ENCODE measurements at places on chromosomes 2 and 18.

DNA sequence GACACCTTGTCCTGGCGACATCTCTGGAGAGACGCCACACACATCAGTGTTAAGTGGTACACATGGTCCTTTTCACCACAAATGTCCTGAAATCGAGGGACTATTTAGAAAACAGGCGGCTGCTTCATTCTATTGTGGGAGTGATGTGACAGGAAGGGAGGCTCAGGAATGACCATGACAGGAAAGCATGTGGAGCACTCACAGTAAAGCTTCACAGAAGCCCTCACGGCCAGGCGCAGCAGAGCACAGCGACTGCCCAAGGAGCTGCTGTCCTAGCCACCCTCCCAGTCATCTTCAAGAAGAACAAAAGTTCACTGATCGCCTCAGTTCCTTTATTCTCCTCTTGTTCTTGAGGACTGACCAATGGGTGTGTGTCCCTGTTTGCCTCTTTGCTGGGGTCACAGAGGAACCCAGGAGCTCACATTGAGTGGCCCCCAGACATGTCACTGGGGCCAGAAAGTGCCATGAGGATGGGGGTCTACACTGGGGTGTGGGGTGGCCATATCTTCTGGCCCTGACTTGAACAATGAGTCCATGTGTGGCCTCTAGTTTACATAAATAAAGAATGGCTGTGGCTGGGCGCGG, 84.6 kb upstream of the RANBP2 start:
- no peak for DNase-seq

DNA sequence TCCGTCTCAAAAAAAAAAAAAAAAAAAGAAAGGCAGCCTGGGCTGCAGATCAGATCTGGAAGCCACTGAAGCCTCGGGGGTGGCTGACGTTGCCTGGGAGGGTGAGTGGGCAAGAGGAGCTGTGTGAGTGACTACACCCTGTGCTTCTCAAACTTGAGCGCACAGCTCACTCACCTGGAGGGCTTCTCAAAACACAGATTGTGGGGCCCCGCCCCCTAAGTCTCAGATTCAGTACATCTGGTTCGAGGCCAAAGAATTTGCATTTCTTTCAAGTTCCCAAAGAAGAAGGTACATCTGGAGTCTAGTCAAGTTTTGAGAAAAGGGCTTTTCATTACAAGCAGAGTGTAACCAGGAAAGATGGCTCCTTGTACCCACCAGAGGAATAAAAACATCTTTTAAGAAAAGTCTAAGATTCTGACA, 97.7 kb upstream of the CAB39 start:
- no peak for DNase-seq

DNA sequence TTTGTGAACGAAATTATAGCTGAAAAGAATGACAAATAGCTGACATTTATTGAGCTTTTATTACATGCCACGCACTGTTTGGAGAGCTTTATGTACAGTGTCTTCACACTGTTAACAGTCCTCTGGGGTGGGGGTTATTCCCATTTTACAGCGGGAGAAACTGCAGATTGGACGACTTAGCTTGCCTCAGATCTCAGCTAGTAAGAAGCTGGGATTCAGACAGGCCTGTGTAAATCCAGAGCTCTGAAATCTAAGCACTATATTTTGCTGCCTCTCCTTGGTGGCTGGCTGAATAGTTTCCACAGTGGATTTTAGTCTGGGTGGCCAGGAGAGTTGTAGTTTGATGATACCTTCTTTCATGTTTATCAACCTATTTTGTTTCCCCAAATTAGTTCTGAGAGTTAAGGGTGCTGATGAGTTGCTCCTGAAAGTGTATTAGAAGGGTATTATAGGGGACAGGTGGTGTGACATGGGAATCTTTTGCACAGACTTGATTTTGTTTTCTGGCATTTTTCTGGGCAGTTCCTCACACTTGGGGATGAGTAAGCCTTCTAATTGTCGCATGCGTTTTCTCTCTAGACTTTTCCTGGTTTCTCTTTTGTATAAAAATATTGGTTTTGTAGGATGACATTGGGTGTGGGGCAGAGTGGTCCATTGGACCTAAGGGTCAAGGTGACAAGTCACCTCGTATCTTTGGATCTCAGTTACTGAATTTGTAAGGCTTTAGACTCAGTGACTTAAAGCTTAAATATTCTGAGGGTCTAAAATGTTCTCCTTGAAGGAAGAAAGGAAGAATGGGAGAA, 1.5 kb downstream of the ACSL3 start:
- no peak for DNase-seq

- no peak for DNase-seq
These were observed 27.0 kb downstream of the TMEM200C start for GRCh38 chr18:5868218-5868854.

DNA sequence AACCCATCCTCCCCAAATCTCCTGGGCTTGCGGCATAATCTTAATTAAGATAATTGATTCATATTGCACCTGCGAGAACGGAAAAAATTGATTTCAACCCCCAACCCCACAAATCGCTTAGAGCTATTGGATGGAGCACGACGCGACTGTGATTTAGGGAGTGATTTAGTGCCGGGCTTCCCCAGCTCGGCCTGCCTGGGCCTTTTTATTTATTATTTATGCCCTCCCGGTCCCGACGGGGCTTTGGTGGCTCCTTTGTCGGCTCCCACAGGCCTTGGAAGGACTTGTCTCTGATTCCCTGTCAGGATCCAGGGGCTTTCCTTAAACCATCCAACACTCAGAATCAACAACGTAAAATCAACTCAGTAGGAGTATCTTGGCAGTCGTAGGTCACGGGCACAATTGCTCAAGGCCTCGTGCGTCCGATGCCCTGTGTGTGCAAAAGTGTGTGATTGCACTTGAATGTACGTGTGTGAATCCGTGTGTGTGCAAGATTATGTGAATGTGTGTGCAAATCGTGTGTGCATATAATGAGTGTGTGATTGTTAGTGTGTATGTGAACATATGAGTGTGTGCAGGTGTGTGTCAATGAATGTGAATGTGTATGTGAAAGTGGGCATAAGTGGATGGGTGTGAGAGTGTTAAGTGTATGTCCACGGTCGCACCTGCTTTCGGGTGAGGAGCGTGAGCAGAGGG, 4.3 kb upstream of the NEUROD1 start:
- DNase-seq: no peak

DNA sequence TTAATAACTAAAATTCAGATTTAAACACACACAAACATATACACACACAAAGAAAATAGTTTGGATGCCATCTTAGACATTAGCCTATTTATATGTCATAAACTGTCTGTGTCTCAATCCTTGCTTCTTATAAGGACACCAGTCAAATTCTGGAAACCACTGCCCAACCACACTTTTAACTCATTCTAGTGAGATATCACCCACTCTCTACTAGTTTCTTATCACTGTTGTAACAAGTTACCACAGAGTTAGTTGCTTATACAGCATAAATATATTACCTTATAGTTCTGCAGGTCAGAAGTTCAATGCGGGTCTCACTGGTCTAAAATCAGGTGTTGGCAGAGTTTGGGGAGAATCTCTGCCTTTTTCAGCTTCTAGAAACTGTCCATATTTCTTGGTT, 239.1 kb downstream of the MTX2 start:
- DNase-seq: no peak

GRCh38 chr2:28399956-28400355, 7.3 kb downstream of the FOSL2 start:
- no peak for DNase-seq

DNA sequence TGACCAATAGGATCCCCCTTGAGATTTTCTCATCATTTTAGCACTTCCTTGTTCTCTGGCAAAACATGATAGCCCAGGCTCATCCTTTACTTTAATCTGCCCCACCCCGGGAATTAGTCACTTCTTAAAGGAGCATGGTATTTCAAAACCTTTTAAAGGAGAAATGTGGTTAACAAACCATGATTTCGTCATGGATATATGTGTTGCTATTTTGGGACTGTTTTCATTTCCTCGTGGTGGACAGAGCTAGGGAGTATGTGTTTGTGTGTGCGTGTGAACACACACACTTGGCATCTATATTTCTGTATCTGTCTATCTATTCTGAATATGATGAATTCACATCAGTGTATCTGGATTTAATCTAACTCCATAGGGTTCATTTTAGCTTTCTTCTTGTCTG, 128.1 kb downstream of the BIRC6 start:
- no peak for DNase-seq

DNA sequence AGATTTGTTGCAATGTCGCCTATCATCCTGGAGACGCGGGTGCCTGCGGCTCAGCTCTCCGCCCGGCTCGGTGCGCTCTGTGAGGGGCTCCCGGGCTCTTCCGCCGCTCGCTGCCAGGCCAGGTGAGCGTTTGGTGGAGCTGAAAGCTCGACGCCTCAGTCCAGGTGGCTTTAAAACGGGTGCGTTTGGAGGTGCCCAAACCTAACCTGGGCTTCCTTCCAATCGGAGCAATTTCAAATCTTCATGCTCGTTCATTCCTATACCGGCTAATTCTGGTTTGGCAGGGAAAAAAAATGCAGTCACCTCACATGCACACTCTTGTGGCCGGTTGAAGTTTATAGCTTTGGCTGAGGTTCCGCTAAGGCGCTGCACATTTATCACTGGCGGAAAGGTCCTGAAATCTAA, at the start of gene SLC16A14:
SLC16A14 (minus strand) TSS at position 274 of the 405 bp plus-strand sequence. CDS start 9,572 bp downstream, outside the sequence.
- no peak for DNase-seq

DNA sequence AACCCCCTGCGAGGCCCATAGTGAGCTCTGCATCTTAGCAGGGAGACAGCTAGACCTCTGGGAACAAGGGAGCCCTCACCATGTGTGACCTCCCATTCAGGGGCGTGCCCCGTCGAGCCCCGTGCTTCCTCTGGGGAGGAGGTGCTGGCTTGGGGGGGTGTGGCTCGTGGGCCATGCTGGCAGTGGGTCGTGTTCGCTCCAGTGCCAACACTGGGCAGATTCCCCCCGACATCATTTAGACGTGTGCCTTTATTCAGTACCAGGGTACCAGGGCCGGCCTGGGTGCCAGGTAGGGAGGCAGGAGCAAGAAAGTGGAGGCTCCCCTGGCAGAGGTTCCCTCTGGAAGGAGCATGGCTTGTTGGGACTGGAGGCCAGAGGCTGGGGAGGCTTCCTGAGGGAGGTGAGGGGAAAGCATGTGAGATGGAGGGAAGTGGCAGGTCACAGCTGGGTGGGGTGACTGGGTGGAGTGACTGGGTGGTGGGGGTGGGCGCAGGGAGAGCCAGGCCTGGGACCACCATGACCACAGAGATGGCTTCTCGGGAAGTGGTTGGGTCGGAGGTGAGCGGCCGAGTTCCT, 15.2 kb downstream of the GPC1 start:
- no peak for DNase-seq

DNA sequence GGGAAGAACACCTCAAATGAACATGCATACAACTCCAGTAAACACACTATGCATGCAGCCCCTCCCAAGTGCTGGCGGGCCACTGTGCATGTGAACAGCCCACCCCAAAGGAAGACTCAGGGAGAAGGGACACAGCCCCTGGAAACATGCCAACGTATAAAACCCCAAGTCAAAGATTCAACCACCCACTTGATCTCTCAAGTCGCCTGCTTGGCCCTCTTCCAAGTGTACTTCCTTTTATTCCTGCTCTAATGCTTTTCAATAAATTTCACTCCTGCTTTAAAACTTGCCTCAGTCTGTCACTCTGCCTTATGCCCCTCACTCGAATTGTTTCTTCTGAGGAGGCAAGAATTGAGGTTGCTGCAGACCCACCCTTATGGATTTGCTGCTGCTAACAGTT, 139.1 kb downstream of the C1D start:
- DNase-seq: no peak

DNA sequence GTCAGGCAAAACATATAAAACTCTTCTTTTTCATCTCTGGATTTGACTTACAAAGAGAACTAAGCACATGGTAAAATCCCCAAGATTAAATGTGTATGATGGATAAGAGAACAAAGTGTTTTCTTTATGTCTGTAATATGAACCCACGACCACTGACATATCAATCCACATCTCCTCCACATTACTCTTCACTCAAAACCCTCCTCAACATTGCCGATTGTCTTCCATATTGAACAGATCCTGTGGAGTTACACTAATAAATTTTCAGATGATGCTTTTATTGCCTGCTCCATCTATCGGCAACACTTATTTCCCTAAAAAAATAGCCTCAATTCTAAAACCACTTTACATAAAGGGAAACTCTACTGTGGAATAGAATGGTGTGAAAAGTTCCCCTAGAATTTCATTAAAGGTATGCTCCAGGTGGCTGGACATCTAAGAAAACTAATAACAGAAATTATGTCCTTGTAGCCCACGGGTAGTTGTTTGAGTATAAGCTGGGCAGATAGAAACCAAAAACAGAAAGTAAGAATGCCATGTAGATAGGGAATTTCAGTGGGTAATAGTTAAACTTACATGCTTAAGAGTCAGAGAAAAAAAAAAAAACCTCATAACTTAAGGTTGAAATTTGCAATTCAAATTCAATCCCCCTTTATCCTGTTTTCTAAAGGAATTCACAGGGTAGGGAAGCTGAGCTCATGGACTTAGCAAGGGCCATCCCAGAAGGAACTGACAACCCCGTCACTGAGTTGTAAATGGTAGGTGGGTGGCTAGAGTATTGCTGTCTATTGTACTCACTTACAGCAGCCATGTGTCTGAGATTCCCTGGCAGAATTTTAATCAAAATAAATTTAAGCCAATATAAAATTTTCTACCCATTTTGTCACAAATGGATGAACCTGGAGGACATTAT, 305.4 kb upstream of the LYPD1 start:
- DNase-seq: no peak

DNA sequence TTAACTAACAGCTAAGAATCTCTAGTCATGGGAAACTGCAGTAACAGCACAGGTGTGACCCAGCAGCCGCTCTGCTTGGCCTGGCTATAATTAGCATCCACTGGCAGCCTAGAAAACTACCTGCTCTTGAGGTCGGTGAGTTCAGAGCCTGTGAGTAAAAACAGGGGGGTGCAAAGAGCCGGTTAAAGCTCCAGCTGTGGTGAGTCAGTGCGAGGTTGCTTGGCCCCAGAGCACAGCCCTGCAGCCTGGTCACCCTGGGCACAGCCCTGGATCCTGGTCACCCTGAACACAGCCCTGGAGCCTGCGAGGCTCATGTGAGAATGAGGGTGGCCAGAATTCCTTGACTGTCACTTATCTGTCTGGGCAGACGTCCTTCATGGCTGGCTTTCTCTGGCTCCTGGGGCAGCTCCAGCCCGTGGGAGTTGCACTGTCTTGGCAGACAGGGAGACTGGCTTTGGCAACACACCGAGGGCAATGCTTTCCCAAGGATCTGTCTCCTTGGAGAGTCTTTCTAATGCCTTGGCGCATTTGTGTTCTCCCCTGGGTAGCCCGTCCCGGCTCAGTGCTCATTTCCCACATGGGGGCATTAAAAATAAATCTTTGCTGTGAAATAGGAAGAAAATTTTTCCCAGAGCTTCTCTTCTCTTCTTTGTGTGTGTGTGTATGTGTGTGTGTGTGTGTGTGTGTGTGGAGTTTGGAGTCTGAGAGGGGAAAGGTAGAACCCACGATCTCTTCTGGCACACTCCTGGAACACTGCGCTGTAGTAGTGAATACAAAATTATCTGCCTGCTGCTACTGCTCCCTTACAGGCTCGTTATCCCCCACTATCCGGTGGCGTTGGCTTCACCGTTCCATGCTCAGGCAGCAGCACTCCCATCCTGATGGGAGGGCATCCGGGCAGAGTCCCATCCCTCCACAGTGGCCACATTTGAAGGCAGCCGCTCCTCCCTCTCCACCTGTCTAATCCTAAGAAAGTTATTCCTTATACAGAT, 250.2 kb upstream of the MEX3C start:
- no peak for DNase-seq

- DNase-seq: no peak
These were observed 1.4 kb downstream of the SPATS2L start for GRCh38 chr2:200307724-200308545.

- DNase-seq: no peak
These were observed 43.2 kb downstream of the LAMA3 start for GRCh38 chr18:23732439-23732838.

GRCh38 chr2:216799873-216800431, 59.9 kb downstream of the TNP1 start:
- no peak for DNase-seq

Measured in stimulated activated CD8-positive, alpha-beta memory T cell treated with anti-CD3 and anti-CD28 coated beads, Interleukin-2, amount 100 ng/mL, for 1 hour (primary cell).